GM23248 (cell line): ENCODE measurements at places on chromosomes 4 and X.

GRCh38 chrX:13309631-13310030, 10.2 kb downstream of the ATXN3L start:
- no peaks in the 10 kb centered on the region for H3K27me3 ChIP-seq
- H3K27ac ChIP-seq: no peak overlapping the region
- DNase-seq: no peak
- H3K4me3 ChIP-seq: no peak overlapping the region
- H3K4me1 ChIP-seq: no peaks in the 10 kb centered on the region

GRCh38 chrX:25968920-25969319, 169.2 kb upstream of the MAGEB18 start:
- H3K4me1 ChIP-seq: no peaks in the 10 kb centered on the region
- DNase-seq: no peak
- H3K27me3 ChIP-seq: no peaks in the 10 kb centered on the region
- H3K4me3 ChIP-seq: no peak overlapping the region

DNA sequence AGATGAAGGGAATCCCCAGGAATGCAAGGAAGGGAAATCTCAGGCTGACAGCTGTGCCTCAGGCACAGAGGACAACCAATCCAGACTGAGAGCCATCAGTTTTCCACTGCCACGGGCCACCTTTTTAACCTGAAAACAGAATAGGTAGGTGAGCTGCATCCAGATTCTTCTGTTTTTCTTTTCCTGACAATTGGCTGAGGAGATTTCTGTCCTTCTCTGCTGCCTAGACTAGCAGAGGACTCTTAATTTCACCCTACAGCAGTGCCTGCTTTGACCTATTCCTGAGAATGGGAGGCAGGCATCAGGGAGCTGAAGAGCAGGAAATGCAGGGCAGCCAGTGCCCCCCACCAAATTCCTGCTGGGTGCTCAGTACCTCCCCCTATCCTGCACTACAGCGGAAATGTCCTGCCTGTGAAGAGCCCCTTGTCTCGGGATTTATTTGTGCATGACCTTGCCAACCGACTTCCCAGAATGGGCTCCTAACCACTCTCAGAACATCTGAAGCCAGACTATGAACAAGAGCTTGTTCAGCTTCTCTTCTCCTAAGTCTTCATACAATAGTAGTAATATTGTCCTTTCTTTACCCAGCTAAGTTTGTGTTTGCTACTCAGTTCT, 65.1 kb downstream of the CASK start:
- no peaks in the 10 kb centered on the region for H3K27me3 ChIP-seq
- H3K27ac ChIP-seq: no peak overlapping the region
- H3K36me3 ChIP-seq: no peaks in the 10 kb centered on the region
- no peaks in the 10 kb centered on the region for H3K4me1 ChIP-seq
- DNase-seq: no peak
- H3K4me3 ChIP-seq: no peak overlapping the region

- peaks cover 22% of the 10 kb centered on the region for H3K4me1 ChIP-seq
- H3K36me3 ChIP-seq: no peaks in the 10 kb centered on the region
- H3K27ac ChIP-seq: peak overlapping the region; percentile 35; the same call in 1 of the 2 replicates
- H3K4me3 ChIP-seq: no peak overlapping the region
- DNase-seq: peak; percentile 25
Measured at GRCh38 chrX:103539695-103540094, 20.4 kb upstream of the RAB40A start.

GRCh38 chrX:8345473-8345872, 119.2 kb upstream of the VCX3B start:
- no peak overlapping the region for H3K4me3 ChIP-seq
- H3K27ac ChIP-seq: no peak overlapping the region
- H3K4me1 ChIP-seq: no peaks in the 10 kb centered on the region
- DNase-seq: no peak
- H3K36me3 ChIP-seq: no peaks in the 10 kb centered on the region
